Activated T-cell treated with anti-CD3 and anti-CD28 coated beads, Interleukin-2, amount 50 U/mL, for 72 hours (primary cell): ENCODE measurements at places on chromosomes 5 and 9. TPM values are rescaled to one million over a fixed set of nuclear protein-coding genes. Genes with fewer than 3 reads are reported as not detected.
A peak's percentile ranks its signal among the peaks of the same experiment; 100 is the strongest.

DNA sequence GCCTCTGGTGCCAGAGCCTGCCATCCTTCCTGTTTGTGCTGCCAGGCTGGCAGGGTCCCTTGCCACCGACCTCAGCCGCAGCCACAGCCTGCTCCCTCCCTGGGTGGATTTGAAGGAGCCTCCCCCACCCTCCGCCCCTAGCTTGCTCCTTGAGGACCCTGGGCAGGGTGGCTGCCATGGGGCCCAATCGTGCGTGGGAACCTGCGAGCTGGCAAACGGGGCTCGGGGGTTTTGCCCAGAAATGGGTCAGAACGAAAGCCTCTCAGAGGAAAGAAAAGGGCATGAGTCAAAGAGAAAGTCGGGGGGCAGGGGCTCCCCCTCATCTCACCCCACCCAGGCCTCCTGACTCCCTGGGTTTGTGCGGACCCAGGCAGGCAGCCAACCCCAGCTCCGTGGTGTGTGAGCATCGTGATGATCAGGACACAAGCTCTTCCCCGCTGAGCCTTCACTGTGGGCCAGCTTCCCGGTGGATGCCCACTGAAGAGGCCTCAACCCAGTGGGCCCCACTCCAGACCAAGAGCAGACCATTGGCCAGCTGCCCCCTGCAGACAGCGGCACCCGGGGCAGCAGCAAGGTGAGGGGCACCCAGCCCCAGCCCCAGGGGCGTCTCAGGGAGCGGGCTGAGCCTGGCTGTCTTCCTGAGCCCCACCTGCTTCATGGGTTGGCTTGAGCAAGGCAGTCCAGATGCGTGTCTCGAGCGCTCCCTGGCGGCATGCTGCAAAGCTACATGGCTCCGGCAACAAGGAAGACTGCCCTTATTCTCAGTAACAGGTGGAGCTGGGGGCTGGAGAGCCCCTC, 3.0 kb upstream of the FUT7 start:
- H3K4me3 ChIP-seq, result peak overlapping the region; percentile 76
- H3K27me3 ChIP-seq, result no peaks in the 10 kb centered on the region
- peak overlapping the region; percentile 81 for H3K27ac ChIP-seq
- H3K4me1 ChIP-seq, result peaks cover 49% of the 10 kb centered on the region
- H3K36me3 ChIP-seq, result peaks cover 5% of the 10 kb centered on the region

GRCh38 chr9:126150411-126151030, 176.1 kb upstream of the MVB12B start:
- H3K27ac ChIP-seq, result no peak overlapping the region
- no peaks in the 10 kb centered on the region for H3K36me3 ChIP-seq
- H3K27me3 ChIP-seq, result peaks cover 55% of the 10 kb centered on the region
- peaks cover 12% of the 10 kb centered on the region for H3K4me1 ChIP-seq

Gene PCA3
- total RNA-seq, result not detected

Gene PPP2R2B
- total RNA-seq, result 2.0 TPM

- no peaks in the 10 kb centered on the region for H3K36me3 ChIP-seq
- H3K4me1 ChIP-seq, result no peaks in the 10 kb centered on the region
- H3K4me3 ChIP-seq, result no peak overlapping the region
- no peaks in the 10 kb centered on the region for H3K27me3 ChIP-seq
These were observed 917.0 kb downstream of the MAT2B start for GRCh38 chr5:164422400-164422799.

Gene SLC4A9
- 0.07 TPM for total RNA-seq

GRCh38 chr5:20300110-20300509, 312.1 kb upstream of the CDH18 start:
- H3K27ac ChIP-seq, result no peak overlapping the region
- H3K27me3 ChIP-seq, result no peaks in the 10 kb centered on the region
- peaks cover 1% of the 10 kb centered on the region for H3K36me3 ChIP-seq

DNA sequence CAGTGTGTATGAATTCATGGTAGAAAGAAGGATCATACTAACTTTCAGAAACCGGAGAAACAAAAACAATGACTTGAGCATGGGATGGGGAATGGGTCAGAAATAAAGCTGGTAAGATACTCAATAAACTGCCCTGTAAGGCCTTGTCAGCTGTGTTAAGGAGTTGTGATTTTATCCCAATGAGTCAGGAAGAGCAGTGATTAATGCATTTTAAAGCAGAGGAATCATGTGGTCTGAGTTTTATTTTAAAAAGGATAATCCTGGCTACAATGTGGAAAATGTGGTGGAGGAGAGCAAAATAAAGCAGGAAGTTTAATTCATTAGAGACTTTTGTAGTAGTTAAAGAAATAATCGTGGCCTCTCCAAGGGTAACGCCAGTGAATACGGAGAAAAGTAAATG, 28.7 kb downstream of the DHX29 start:
- H3K27ac ChIP-seq, result no peak overlapping the region
- no peaks in the 10 kb centered on the region for H3K4me1 ChIP-seq
- H3K27me3 ChIP-seq, result no peaks in the 10 kb centered on the region
- H3K36me3 ChIP-seq, result peaks cover 21% of the 10 kb centered on the region

GRCh38 chr9:90556897-90557675, 85.5 kb downstream of the DIRAS2 start:
- no peaks in the 10 kb centered on the region for H3K27me3 ChIP-seq
- H3K4me1 ChIP-seq, result no peaks in the 10 kb centered on the region
- H3K4me3 ChIP-seq, result no peak overlapping the region
- DNase-seq, result no peak
- no peaks in the 10 kb centered on the region for H3K36me3 ChIP-seq

Gene PCDHGA11
- 0.22 TPM for total RNA-seq

- no peak overlapping the region for H3K4me3 ChIP-seq
- H3K4me1 ChIP-seq, result no peaks in the 10 kb centered on the region
- DNase-seq, result no peak
These were observed 140.0 kb upstream of the TAF11L2 start for GRCh38 chr5:17358031-17358430.

Gene TMEM252
- not detected for total RNA-seq

- peaks cover 15% of the 10 kb centered on the region for H3K36me3 ChIP-seq
- H3K27ac ChIP-seq, result no peak overlapping the region
- H3K4me1 ChIP-seq, result peaks cover 5% of the 10 kb centered on the region
- H3K27me3 ChIP-seq, result peaks cover 38% of the 10 kb centered on the region
These were observed 776 bp upstream of the RANBP17 start for GRCh38 chr5:170860818-170861666.

Gene TAF11L5
- total RNA-seq, result not detected

Gene ROR2
- 0.07 TPM for total RNA-seq

- H3K4me3 ChIP-seq, result no peak overlapping the region
- no peaks in the 10 kb centered on the region for H3K36me3 ChIP-seq
- H3K27me3 ChIP-seq, result no peaks in the 10 kb centered on the region
- H3K27ac ChIP-seq, result no peak overlapping the region
- H3K4me1 ChIP-seq, result peaks cover 10% of the 10 kb centered on the region
- DNase-seq, result no peak
These were observed 41.2 kb downstream of the SLC46A2 start for GRCh38 chr9:112849363-112849922.

DNA sequence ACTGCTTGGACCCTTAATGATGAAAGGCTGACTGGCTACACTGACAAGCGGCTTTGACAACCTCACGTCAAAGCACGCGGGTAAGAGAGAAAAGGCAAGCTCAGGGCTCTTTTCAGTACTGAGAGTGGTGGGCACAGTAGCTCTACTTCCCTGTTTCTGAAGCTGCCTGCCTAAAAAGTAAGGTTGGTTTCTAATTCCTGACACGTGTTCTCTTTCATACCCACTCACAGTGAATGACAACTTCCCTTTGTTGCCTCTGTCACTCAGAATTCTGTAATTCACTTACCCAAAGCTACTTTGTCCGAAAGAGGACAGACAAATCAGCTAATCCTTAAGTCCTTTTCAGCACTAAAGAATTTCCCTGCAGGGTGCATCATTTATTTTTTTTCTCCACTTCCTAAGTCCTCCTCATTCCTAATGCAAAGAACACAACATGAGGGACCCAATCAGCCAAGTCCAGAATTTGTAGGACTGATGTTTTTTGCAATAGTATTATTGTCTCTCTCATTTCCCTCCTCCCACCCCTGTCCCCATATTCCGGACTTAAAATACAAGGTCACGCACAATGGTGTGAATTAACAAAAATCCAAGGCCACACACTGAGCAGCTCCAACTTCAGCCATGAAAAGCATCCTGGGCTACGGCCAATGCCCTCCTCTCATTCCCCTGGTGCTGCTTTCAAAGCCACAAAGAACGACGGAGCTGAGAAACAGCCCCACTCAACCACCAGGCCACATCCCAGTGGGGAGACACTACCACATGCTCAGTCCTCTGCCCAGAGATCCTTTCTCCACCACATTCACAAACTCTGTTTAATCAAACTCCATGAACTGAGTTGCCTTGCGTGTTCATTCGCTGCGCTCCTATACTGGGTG, 221.0 kb downstream of the TSSK1B start:
- no peaks in the 10 kb centered on the region for H3K36me3 ChIP-seq
- H3K4me3 ChIP-seq, result no peak overlapping the region
- H3K27ac ChIP-seq, result no peak overlapping the region
- H3K27me3 ChIP-seq, result no peaks in the 10 kb centered on the region
- H3K4me1 ChIP-seq, result no peaks in the 10 kb centered on the region

DNA sequence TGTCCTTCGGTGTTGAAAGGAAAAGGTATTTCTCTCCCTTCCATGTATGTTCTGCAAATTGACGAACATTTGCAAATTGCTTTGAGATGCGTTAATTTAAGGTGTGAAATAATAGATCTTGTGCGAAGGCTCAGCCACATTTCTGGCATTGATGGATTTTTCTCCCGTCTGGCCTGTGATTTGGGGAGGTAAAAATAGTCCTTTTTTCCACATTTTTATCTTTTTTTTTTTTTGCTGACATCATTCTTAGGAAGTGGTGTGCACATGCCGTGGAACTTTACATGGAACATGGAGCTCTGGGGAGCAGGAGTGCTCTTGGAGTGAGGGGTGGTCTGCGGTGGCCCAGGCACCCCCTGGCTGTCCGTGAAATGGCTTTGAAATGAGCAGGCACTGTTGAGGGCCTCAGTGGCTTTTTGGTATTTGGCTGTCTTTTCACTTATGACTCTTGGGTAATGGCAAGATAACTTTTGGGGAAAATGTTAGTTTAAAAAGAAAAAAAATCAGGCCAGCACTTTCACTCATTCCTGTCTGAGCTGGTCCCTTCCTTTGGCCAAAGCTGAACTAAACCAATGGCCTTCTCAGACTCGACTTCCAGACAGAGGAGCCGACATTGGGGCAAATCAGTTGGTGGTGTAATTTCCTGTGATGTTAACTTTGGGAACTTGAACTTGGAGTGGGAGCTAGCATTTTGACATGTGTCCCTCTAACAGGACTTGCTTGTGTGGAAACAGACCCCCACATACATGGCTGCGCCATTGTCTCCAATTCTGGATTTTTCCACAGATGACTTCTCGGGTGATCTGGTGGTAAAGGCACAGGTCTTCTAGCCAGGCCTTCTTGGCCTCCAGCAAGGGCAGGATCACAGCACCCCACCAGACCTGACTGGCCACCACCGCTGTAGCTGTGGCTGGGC, 4.2 kb downstream of the NEK6 start:
- no peak for DNase-seq
- H3K27me3 ChIP-seq, result peaks cover 55% of the 10 kb centered on the region
- no peak overlapping the region for H3K27ac ChIP-seq
- peaks cover 1% of the 10 kb centered on the region for H3K36me3 ChIP-seq
- no peak overlapping the region for H3K4me3 ChIP-seq
- peaks cover 42% of the 10 kb centered on the region for H3K4me1 ChIP-seq

GRCh38 chr5:132976852-132977251, 13.4 kb upstream of the AFF4 start:
- H3K27me3 ChIP-seq, result no peaks in the 10 kb centered on the region
- no peaks in the 10 kb centered on the region for H3K4me1 ChIP-seq
- no peak for DNase-seq
- peaks cover 4% of the 10 kb centered on the region for H3K36me3 ChIP-seq
- no peak overlapping the region for H3K27ac ChIP-seq

DNA sequence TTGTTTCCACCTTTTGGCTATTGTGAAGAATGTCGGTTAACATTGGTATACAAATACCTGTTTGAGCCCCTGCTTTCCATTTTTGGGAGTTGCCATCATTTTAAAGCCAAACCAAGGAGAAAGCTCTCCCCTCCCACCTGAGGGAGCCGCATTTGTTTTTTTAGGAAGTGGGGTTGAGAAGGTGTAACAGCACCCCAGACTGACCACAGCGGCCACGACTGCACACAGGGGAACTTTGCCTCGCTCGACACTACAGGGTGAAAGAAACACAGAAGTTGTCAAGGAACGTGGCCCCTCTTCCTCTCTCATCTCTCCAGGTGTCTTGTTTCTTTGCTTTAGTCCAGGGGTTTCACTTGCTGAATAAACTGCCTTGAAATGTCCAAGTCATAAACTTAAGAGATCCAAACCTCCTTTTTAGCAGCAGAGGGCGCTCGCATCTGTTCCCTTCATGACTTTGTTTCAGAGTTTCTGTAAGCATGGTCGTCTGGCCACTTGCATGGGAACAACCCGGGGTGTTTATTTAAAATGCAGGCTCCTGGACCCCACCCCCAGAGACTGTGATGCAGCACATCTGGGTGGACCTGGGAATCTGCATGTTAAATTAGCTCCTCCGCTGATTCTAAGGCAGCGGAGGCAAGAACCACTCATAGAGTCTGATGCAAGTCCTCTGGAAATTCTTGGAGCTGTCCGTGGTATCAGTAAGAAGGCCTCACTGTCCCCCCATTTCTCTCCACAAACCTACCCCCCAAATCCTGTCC, 2.1 kb upstream of the TTLL11 start:
- H3K27me3 ChIP-seq, result peaks cover 17% of the 10 kb centered on the region
- peaks cover 36% of the 10 kb centered on the region for H3K4me1 ChIP-seq
- DNase-seq, result peak; percentile 62
- peaks cover 2% of the 10 kb centered on the region for H3K36me3 ChIP-seq
- peak overlapping the region; percentile 63 for H3K4me3 ChIP-seq

Gene RLN2
- total RNA-seq, result 4.0 TPM

GRCh38 chr5:37601163-37601562, 222.0 kb downstream of the WDR70 start:
- H3K4me1 ChIP-seq, result no peaks in the 10 kb centered on the region
- H3K27ac ChIP-seq, result no peak overlapping the region
- DNase-seq, result no peak
- H3K27me3 ChIP-seq, result no peaks in the 10 kb centered on the region
- no peak overlapping the region for H3K4me3 ChIP-seq
- H3K36me3 ChIP-seq, result peaks cover 13% of the 10 kb centered on the region

Gene ACTBL2
- total RNA-seq, result not detected

GRCh38 chr9:126235336-126236243, 91.0 kb upstream of the MVB12B start:
- no peak for DNase-seq
- no peaks in the 10 kb centered on the region for H3K36me3 ChIP-seq
- H3K27me3 ChIP-seq, result peaks cover 29% of the 10 kb centered on the region
- H3K4me1 ChIP-seq, result no peaks in the 10 kb centered on the region

Gene SPATA6L
- total RNA-seq, result 0.90 TPM

- no peak for DNase-seq
- H3K36me3 ChIP-seq, result peaks cover 24% of the 10 kb centered on the region
- no peaks in the 10 kb centered on the region for H3K27me3 ChIP-seq
These were observed 14.6 kb downstream of the ZNF883 start for GRCh38 chr9:112997236-112997941.

Gene ENHO
- not detected for total RNA-seq
